ENCODE measurements at places on chromosomes 16 and 17. TPM values are rescaled to one million over a fixed set of nuclear protein-coding genes. Genes with fewer than 3 reads are reported as not detected.

Gene SEC14L1
- total RNA-seq = 65.5 TPM

Gene SCIMP
- 1.0 TPM for total RNA-seq

Gene CACNG3
- not detected for total RNA-seq

Gene CSH1
- not detected for total RNA-seq

Gene MPP2
- 16.2 TPM for total RNA-seq

Gene SPNS2
- 12.4 TPM for total RNA-seq

Gene NXPH3
- total RNA-seq = 4.5 TPM

Gene PABPN1L
- not detected for total RNA-seq

Gene SNX20
- 0.95 TPM for total RNA-seq
